Stimulated activated CD8-positive, alpha-beta memory T cell treated with anti-CD3 and anti-CD28 coated beads, Interleukin-15, amount 100 ng/mL, for 1 hour (primary cell): ENCODE measurements at places on chromosomes 12 and 14.

DNA sequence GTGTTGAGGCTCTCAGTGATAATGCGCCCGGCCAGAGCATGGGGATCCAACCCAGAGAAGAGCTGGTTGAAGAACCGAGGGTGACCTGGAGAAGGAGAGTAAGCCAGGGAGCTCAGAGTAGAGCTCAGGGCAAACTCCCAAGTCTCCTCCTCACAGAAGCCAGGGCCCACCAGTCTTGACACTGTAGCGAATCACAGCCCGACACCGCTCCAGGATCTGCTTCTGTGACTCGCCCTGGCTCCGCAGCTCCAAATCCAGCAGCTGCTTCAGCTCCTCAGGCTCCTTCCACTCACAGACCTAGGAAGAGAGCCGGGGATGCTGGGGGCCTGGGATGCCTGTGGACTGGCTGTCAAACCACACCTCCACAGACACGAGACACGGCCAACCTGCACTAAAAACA, 8.2 kb upstream of the ZNF740 start:
- no peak for DNase-seq

- DNase-seq = no peak
Observed at GRCh38 chr12:124292385-124292784, 2.5 kb upstream of the RFLNA start.

- no peak for DNase-seq
Observed at GRCh38 chr12:68279227-68280054, 26.0 kb upstream of the IL22 start.

- DNase-seq = no peak
Observed at GRCh38 chr12:101763246-101763931, 24.1 kb upstream of the SYCP3 start.

GRCh38 chr12:91222746-91223145, 40.1 kb upstream of the DCN start:
- no peak for DNase-seq

GRCh38 chr14:21263284-21264024, 5.8 kb downstream of the HNRNPC start:
- DNase-seq = no peak

DNA sequence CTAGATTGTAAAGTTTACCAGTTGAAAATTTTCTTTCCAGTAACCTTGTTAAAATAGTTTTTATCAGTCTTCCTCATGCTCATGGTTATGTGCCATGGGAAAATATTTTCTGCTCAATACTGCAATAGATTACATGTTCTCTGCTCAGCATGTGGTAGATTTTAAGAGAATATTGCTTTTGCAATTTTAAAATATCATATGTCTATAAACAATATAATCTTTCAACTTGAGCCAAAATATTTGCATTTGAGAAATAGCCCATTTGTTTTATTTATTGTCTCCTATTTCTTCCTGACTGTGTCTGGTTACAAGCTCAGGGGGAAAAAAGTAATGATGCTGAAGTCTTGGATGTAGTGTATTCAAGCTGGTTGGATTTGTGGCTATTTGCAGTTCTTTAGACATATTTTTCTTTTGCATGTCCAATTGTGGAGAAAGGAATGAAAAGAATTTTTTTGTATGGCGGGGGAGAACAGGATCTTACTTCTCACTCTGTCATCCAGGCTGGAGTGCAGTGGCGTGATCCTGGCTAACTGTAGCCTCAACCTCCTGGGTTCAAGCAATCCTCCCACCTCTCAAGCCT, 342.6 kb upstream of the NAV3 start:
- DNase-seq = no peak

DNA sequence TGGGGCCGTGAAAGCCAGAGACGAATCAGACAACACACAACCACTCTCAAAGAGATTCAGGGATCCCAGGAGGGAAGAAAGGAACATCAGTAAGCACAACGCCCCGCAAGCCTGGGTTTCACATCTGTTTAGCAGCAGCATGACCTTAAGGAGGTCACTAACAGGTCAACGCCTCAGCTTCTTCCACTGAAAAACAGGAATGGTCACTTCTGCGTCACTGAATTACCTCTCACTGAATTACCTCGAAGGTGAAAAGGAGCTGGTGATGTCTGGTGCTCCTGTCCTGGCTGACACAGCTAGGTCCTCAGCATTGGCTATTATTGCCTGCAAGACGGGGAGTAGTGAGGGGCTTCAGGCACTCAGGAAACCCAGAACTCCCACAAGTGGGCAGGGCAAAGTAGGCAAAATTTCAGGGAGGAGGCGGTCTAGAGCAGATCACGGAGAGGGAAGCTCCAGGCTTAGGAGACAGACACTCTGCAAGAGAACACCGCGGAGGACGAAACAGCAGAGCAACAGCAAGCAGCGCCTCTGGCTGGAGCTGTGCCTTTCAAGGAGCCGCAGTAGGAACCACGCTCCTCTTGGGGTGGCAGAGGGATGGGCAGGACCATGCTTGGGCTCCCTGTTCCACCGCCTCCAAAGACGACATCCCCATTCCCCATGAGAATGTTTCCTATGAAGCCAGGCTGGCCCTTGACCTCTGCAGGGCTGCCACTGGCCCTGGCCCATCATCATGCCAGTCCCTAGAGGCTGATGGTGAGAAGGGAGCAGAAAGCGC, 108.4 kb downstream of the SINHCAF start:
- no peak for DNase-seq

DNA sequence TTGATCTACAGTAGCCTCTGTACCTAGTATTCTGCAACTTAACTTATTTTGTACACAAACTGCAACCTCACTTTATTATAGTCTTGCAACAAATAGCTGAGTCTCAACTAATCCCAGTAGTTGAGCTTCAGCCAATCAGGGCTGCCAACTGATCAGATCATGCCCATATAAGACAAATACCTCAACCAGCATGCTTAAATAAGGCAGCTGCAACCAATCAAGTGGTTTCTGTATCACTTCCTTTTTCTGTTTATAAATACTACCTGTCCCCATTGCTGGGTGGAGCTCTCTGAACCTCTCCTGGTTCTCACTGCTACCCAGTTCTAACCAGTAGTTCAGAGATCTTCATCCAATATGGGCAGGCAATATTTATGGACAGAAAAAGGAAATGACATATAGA, 248.5 kb upstream of the FBXO33 start:
- no peak for DNase-seq

DNA sequence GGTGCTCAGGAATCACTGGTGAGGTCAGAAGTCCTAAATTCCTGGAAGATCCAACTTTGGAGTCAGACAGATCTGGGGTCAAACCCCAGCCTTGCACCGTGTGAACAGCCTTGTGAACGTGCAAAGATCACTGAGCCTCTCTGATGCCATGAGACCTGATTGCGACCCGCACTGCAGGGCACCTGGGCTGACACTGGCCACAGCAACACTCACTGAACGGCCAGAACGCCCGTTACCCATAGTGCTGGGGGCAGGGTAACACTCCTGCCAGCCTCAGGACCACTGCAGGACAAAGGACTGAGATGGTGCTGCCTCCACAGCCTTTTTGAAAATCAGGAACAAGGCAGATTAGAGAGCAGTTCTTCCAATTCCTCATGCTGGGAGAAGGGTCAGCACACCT, 28.3 kb downstream of the CHGA start:
- DNase-seq = no peak

DNA sequence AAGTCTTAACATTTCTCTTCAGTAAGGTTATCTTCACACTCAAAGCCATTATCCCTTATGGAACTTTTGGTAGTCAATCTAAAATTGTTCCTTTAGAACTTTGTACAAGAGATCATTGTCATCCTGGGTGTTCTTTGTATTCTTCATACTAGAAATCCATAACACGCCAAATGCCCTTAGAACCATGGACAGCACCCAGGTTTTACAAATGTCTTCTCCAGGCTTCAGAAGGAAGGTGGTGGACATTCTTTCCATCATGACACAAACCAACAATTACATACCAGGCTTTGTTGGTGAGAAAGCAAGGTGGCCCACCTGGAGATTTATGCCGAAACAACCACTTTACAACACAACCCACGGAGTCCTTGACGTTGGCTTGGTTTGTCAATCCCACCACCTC, 365.6 kb upstream of the TBX3 start:
- DNase-seq = no peak

DNA sequence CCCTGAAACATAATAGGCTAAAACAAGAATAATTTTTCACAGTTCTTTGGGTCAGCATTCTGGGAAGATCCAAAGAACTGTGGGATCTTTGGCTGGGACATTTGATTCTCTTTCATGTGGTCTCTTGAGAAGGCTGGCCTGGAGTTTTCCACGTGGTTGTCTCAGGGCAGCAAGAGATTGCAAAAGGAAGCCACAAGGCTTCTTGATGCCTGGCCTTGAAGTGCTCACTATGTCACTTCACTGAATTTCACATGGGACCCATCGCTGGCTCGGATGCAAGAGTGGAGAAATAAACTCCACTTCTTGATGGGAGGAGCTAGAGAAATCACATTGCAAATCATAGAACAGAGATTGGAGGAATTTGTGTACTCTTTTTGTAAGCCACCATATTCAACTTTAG, 343.4 kb downstream of the MED13L start:
- no peak for DNase-seq

DNA sequence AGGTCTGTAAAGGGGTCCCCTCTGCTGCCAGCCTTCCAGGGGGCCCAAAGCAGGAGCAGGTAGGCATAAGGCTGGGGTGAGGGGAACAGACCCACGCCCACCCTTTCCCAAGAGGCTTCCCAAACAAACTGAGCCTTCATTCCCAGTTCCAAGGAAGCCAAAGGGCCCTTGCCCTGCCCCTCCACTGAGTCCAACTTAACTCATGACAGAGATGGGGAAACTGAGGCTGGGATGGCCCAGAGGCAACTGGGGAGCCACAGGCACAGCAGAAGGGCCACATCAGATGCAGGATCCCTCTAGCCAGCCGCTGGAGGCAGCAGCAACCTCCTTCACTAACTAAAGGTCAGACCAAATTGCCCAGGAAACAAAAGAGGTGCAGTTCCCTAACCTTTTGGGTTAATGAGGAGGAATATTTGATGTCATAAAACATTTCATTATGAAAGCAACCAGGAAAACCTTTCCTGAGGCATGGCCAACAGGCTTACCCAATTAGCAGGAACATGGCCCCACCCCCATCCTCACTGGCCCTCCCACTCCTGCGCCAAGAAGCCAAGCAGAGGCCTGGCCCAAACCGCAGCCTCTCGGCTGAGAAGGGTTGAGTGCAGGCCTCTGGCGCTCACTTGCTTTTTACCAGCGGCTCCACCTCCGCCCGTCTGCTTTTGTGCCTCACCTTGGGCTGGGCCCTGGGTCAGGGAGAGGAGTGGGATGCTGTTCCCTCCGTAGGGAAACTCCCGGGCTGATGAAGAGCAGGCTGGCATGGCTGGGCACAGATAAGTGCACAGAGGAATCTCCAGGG, 293.5 kb upstream of the RTL1 start:
- DNase-seq = no peak

- no peak for DNase-seq
Observed at GRCh38 chr14:35988550-35988949, 162.4 kb downstream of the BRMS1L start.

- DNase-seq = no peak
Observed at GRCh38 chr12:5588591-5588990, 156.7 kb downstream of the NTF3 start.

DNA sequence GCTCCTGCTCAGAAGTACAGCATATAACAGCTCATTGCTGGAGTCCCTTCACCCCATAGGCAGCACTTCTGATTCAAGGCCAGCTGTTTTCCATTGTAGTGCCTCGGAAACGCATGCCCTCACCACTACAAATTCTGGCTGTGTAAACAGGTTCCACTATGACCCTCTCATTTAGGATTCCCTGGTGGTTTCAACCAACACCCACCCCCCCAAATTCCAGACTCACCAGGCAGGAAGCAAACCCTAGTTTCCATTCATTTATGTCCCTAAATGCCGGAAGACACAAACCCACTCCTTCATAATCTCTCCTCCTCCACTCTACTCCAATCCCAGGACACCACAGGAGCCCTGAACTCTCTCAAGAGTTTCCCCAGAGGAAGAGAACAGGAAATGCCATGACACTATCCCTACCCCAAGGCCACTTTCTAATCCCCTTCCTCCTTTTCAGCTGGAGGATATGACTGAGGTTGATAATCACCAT, 75.9 kb upstream of the TMPO start:
- DNase-seq = no peak

- DNase-seq = no peak
Observed at GRCh38 chr14:99038431-99038820, 233.6 kb downstream of the BCL11B start.

DNA sequence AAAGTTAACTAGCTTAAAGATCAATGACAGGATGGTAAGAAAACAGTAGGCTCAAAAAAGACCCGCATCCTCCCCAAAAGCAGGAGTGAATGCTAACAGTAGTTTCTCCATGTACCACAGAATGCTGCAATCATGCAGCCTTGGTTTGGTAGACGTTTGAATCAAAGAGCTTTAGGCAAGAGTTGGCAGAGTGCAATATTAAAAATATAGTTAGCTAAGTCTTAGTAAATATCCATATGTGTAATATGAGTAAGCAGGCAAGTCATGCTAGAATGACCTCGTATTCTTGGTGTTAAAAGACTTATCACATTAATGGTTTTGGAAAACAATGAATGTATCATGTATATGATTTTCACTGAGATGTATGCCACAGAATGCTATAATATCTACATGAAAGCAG, 18.8 kb upstream of the KLRF1 start:
- no peak for DNase-seq

- no peak for DNase-seq
Observed at GRCh38 chr12:22974865-22975264, 349.9 kb downstream of the ETNK1 start.
